HCEC 1CT (cell line): ENCODE measurements at places on chromosomes 5 and 9.

- DNase-seq = no peak
Observed at GRCh38 chr5:61069150-61069549, 93.1 kb downstream of the SMIM15 start.

- no peak for DNase-seq
Observed at GRCh38 chr9:92140754-92141143, 25.5 kb upstream of the SPTLC1 start.

GRCh38 chr9:127467621-127468020 lies 16.3 kb downstream of the LRSAM1 start:
- DNase-seq = no peak

- DNase-seq = no peak
Observed at GRCh38 chr5:14465116-14465515, 116.5 kb upstream of the OTULINL start.

DNA sequence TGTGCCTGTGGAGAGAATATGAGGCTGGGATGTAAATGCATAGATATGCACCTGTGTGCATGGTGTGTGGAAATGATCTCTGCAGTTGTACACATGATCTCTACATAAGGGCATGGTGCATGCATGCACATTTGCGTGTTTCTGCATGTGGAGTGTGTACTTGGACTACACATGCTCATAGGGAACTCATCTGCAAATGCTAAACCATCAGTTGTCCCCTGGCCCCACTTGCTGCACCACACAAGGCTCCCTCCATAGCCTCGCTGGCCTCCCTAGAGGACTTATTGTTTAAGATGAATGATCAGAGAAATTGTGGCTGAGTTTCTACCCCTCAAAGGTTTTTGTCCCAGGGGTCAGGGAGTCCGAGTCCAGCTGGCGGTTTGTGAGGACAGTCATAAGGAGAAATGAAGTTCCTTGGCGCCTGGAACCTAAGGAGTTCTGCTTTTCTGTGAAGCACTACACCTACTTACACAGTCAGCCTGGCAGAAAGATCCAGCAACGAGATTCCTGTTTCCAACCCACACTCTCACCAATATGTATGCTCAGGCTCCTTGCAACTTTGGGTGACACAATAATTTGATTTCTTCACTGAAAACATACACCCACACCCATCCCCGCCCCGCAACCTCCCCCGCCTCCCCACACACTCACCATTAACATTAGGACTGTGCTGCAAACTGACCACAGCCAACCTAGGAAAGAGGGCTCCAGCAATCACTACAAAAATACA lies 79.9 kb upstream of the CPEB4 start:
- DNase-seq = no peak

GRCh38 chr5:83507431-83507830 lies 35.9 kb downstream of the VCAN start:
- no peak for DNase-seq

- DNase-seq = peak; percentile 95
Observed at GRCh38 chr5:110478895-110479294, 247.6 kb downstream of the TMEM232 start.

DNA sequence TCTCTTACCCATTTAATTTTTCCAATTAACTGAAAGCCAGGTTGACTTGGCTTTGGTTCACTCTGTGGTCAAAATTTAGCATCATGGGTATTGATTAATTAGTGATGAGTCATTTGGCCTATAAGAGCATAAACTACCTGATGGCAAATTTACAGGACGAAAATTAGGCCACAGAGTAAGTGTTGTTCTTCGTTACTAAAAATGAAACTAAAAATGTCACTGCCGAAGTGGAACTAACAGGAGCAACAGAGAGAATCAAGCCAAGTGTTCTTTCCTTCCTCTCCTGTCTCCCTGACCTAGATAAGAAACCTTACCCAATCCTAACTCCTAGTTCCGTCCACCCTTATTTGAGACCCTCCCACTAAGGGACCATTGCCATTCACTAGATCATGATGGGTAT lies 176.9 kb downstream of the RAB3C start:
- no peak for DNase-seq

- DNase-seq = no peak
Observed at GRCh38 chr5:76663573-76663972, 40.4 kb upstream of the F2RL2 start.

- DNase-seq = no peak
Observed at GRCh38 chr9:9108641-9109040, 1309.1 kb upstream of the DMAC1 start.
